ENCODE measurements at places on chromosomes 7 and 10.

GRCh38 chr10:112821663-112822062, 128.4 kb upstream of the TCF7L2 start:
- no peak for DNase-seq

DNA sequence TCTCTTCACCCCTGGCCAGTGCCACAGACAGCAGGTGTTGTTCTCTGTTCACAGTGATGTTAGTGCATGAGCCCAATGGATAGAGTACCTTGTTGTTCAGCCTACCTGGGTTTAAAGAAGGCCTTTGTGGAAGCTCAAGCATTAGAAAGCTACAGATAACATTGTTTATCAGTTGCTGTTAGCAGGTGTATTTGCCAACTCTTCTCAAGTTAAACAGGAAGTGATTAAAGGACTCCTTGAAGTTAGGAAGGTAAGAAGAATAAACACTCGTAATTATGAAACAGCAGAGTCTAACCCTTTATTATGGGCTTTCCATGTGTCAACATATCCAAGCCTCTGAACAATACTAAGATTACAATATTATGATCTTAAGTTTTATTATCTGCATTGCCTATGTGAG, 25.9 kb downstream of the RGR start:
- no peak for DNase-seq

- DNase-seq, result no peak
Observed at GRCh38 chr7:118218413-118219156, 5.9 kb upstream of the ANKRD7 start.

DNA sequence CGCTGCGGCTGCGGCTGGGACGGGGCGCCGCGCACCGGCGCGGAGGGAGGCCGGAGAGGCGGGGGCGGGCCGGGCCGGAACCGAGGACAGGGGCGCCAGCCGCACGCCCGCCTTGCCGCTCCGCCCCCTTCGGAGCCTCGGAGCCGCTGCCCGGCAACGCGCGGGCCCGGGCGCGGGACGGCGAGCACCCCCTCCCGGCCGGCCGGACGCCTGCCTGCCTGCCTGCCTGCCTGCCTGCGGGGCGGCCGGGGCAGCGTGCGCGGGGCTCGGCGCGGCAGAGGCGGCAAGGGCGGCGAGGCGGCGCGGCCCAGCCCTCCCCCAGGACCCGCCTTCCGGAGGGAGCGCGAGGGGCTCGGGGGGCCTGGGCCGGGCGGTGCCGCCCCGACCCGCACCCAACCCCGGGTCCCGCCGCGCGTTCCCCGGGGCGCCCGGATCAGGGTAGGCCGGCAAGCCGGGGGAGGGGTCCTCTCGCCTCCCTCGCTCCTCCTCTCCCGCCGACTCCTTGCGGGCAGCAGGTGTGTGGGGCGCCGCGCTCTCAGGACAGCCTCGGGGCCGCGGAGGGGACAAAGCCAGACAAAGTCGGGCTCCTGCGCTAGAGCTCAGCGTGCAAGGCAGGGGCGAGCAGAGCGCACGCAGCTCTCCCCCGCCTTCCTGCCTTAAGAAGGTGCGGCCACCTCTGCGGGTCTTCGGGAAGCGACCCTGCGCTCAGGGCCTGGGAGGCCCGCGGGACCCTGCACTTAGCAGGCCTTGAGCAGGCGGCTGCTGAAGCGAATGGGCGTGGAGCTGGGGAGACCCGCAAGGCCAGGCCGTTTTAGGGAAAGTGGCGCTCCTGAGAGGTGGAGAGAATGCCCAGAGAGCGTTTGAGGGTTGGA, at the start of gene KIAA1549:
TSS of gene KIAA1549 (minus strand) at position 58 of the 872 bp plus-strand sequence. CDS start 120 bp downstream, outside the sequence.
- no peak for DNase-seq

- no peak for DNase-seq
Observed at GRCh38 chr7:49766966-49767365, 6.5 kb upstream of the VWC2 start.

- no peak for DNase-seq
Observed at GRCh38 chr7:88615336-88615735, 144.2 kb upstream of the ZNF804B start.

- no peak for DNase-seq
Observed at GRCh38 chr10:72567421-72567820, 58.5 kb downstream of the MICU1 start.

- no peak for DNase-seq
Observed at GRCh38 chr7:80540836-80541235, 29.0 kb upstream of the GNAT3 start.

- DNase-seq, result no peak
Observed at GRCh38 chr10:72610466-72610865, 15.4 kb downstream of the MICU1 start.

- no peak for DNase-seq
Observed at GRCh38 chr10:48194830-48195229, 79.7 kb downstream of the FRMPD2 start.

DNA sequence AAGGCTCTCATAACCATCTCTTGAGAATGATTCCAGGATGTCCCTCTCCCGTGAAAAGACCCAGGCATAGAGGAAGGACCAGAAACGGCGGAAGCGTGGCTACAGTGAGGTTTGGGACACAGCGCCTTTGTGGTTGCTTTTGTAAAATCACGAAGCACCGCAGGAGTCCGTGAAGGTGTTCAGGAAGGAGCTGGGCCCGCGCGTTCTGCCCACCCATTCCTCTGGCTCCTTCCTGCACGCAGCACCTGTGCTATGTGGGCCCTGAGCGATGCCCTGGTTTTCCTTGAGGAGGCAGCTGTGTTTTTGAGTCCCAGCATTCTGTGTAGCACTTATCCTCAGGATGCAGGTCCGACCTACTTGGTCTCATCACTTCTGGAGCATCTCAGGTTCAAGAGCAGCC, 112.8 kb downstream of the TRRAP start:
- DNase-seq, result no peak

- DNase-seq, result no peak
Observed at GRCh38 chr7:28708033-28708951, 249.8 kb downstream of the TRIL start.

GRCh38 chr10:78853864-78854263, 214.9 kb upstream of the ZMIZ1 start:
- DNase-seq, result no peak

GRCh38 chr7:5429857-5430611, 6.4 kb upstream of the TNRC18 start:
- no peak for DNase-seq

DNA sequence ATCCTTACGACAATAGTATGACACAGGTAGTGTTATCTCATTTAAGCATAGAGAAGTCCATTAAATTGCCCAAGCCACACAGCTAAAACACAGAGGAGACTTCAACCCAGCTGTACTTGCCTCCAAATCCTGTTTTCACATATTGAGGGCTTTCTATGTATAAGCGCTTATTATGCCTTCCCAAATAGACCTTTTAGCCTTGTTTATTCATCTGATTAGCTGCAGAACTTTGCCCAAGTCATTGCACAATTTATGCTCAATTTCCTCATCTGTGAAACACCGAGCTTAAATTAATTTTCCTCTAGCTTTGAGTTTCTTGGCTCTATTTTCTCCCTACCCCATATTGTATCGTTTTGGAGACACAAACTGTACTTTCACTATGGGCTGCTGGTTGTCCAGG, 15.5 kb downstream of the NPS start:
- DNase-seq, result no peak

DNA sequence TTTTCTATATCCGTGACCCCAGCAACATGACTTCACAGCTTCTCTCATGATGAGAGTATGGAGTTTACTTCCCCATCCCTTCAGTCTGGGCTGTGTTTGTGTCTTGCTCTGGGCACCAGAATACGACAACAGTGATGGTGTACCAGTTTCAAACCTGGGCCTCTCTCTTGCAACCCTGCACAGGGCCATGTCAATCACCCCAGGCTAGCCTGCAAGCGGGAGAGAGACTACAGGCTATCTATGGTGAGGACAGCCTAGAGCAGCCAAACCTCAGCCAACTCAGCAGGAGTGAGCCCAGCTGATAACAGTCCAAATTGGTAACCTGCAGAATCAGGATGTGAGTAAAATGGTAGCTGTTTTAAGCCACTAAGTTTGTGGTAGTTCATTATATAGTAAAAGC, 235.8 kb downstream of the CHCHD3 start:
- DNase-seq, result no peak

DNA sequence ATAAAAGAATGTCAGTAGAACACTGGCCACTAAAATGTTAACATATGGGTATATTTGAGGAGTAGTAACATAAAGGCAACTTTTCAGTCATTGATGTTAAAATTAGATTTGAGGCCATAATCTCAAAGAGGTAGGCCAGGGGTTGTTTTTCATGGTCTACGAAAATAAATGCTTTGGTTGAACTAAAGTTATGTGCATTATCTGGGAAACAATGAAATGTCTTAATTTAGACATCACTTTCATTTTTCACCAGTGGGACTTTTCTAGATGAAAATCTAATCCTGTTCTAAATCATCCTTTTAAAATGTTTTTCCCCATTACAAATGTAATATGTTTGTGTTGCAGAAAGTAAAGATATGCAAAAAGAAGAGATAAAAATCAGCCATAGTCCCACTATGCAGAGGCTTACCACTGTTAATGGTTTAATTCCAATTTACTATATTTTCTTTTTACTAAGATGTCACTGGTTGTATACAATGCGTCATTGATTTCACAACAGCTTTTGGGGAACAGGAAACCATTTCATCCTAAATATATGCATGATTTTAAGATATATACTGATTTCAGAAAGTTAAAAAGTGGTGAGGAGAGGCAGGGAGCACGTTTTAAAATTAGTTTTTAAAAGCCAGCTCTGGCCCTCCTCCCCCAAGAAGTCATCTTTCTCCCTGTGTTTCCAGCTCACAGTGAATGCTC, 64.3 kb downstream of the ARID5B start:
- DNase-seq, result no peak

DNA sequence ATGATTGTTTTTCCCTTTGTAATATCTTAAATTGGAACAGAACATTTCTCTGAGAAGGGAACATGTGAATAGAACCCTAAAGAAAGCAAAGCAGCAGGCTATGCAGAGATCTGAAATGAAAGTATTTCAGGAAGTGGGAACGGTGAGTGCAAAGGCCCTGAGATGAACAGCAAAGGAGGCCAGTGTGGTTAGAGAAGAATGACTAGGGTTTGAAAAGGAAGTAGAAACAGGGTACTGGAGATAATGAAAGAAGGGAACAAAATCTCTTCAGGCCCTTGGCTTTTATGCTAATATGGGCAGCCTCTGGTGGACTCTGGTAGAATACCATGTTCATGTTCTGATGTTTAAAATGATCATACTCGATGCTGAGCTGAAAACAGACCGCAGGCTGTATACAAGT, 22.2 kb downstream of the ARHGAP21 start:
- no peak for DNase-seq

GRCh38 chr10:121990015-121990677, 1.2 kb downstream of the TACC2 start:
- DNase-seq, result no peak

GRCh38 chr10:95833042-95833610, 74.6 kb upstream of the CC2D2B start:
- DNase-seq, result no peak

DNA sequence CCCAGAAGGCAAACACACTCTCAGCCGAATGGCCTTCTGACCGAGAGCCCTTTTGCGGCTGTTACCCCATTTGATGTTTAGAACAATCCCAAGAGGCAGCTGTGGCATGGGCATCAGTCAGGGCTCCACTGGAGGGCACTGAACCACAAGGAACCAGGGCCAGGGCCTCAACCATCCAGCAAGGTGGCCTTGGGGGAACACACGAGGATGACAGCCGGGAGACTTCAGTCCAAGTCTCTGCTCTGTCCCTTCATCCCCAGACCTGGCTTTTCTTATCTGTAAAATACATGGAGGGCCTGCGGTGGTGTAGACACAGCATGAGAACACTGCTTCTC, 63.6 kb upstream of the INSIG1 start:
- DNase-seq, result no peak

DNA sequence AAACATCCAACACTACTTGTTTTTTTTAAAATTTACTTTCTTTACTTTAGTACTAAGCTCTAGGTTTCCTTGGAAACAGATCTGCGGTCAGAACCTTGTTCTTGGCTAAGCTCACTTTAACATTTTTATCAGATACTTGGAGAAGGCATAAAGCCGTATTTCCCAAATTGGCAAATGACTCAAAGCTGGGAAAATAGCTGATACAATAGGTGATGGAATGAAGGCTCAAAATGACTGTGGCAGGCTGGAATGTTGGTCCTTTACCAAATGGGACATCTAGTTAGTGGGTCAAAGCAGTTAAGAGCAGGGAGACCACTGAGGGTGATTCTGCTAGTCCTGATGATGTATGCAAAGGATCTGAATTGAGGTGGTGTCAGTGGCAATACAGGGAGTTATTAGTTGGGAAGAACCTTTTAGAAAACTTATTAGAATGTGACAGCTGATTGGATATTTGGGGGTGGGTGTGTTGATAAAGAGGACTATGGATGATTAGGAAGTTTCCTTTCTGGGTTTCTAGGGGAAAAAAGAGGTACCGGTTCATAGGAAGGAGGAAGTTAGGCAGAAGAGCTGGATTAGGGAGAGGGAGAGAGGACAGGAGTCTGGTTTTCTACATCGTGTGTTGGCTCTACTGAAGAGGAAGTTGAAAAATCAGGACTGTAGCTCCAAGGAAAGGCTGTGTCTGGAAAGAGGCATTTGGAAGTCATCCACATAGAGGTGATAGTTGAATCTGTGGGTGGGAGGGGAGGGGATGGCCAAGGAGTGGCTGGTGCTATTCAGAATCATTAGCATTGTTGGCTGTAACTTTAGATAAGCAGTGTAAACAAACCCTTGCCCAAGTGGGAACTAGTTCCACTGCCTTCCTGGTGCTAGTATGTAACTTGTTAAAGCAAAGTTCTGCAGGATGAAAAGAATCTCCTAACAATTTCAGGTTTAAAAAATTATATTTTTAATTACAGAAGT, 13.1 kb downstream of the PLCE1 start:
- no peak for DNase-seq

- no peak for DNase-seq
Observed at GRCh38 chr7:93894966-93895640, 4.5 kb upstream of the TFPI2 start.

- DNase-seq, result no peak
Observed at GRCh38 chr10:115514895-115515294, 421.7 kb downstream of the ATRNL1 start.

- no peak for DNase-seq
Observed at GRCh38 chr10:6201516-6201975, 1.2 kb upstream of the PFKFB3 start.

DNA sequence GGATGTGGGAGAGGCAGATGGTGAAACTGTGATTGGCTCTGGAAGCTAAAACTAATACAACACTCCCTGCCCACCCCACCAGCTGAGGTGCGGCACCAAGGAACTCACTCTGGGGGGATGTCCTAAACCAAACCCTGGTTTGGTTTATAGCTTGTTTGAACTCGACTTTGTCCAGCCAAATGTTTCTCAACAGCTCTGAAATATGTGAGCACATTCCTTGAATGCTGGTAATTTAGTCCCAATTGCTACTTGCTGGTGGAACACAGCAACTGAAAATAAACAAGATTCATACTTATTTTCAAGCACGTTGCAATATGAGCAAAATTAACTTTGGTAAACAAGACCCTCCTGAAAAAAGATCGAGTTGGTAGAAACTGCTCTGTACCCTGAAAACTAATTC, 39.7 kb upstream of the CARD11 start:
- DNase-seq, result no peak
